ENCODE measurements at places on chromosomes 6 and 20.

DNA sequence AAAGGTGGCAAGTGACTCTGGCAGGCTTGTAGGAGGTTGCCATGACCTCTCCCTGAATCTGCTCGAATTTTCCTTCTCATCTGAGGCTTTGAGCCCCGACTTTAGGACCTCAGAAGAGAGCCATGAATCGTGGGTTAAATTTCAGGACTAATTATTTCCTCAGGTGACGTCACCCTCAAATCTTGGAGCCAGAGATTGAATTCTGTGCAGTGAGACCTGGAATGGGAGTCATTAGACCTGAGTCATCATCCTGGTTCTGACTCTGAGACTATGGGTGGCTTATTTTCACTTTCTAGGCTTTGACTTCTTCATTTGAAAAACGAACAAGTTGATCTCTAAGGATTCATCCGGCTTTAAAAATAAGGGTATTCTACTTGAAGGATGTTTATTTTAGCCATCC, 48.5 kb upstream of the PDYN start:
- no peak for DNase-seq

- no peak for DNase-seq
Measured at GRCh38 chr6:166687070-166687878, 60.2 kb upstream of the RPS6KA2 start.

DNA sequence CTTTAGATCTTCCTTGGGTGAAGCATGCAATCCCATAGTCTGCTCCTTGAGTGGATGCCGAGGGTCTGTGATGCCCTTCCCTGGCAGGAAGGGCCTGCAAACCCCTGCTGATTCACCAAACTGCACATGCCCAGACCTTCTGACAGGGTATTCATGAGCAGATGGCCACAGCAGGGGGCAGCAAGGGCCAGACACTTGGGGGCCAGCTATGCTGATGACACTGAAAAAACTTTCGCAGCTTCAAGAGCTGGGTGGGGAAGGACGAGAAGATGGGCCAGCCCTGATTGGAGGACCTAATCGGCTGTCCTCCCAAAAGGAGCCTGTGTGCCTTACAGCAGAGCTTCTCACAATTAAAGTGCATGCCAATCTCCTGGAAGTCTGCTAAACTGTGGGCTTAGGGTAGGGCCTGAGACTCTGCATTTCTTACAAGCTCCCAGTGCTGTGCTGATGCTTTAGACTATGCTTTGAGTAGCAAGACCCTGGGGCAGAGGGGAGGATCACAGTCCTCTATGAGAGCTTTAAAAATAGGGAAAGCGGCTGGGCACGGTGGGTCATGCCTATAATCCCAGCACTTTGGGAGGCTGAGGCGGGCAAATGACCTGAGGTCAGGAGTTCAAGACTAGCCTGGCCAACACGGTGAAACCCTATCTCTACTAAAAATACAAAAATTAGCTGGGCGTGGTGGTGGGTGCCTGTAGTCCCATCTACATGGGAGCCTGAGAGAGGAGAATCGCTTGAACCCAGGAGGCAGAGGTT, 15.2 kb upstream of the GDAP1L1 start:
- DNase-seq: no peak

DNA sequence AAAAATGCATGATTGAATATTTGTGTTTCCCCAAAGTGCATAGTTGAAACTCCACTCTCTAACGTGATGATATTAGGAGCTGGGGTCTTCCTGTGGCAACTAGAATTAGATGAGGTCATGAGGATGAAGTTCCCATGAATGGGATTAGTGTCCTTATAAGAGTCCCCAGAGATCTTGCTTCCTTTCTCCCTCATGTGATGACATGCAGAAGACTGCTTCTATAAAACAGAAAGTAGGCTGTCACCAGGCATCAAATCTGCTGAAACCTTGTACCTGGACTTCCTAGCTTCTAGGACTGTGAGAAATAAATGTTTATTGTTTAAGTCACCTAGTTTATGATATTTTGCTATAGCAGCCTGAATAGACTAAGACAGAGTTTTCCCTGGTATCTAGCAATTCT, 586.5 kb upstream of the EPHA7 start:
- DNase-seq: no peak

- no peak for DNase-seq
Measured at GRCh38 chr20:17295991-17296390, 69.2 kb downstream of the PCSK2 start.

DNA sequence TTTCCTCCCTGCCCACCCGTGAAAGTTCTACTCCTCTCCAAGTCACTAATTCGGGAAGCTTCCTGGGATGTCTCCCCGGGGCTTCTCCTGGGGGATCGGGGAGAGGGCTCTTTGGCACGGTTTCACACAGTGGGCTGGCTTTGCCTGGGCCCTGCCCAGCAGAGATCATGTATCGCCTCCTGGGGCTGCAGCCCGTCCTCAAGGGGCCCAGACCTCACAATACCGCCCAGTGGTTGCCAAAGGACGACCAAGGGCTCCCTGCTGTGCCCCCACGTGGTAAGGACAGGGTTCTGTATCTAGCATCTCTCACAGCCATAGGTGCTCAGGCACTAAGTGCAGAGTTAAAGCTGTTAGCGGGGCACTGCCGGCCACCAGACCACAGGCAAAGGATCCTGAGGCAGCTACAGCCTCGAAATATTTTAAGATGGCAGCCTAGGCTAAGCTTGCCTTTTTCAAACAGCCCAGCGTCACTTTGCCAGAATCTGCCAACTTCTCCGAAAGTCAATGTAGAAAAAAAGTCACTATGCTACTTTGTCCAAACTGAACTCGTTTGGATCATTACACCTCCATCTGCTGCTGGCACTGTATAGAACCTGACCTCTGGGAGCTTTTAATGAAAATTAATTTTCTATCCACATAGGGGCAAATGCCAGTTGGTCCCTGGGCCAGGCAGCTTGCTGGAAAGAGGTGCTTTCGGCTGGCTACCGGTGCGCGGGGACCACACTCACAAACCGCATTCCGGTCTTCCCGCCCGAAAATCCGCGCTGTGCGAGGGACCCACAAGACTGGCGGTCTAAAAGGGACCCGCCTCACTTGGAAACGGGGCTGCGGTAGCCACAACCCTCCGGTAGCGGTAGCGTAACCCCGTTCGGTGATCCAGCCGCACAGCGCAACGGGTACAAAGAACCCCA, 1.3 kb upstream of the NNAT start:
- no peak for DNase-seq

DNA sequence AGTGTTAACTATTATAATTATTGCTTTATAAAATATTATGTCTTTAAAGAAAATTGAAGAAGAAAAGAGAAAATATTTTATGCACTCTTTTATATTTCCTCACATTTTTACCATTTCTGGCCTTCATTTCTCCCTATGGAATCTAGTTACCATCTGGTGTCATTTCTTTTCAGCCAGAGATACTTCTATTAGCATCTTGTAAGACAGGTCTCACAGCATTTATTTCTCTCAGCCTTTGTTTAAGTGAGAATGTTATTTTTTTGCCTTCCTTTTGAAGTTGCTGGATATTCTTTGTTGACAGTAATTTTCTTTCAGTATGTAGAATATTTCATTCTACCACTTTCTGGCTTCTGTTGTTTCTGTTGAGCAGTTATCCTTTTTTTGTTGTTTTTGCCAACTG, 652.1 kb upstream of the CITED2 start:
- no peak for DNase-seq

DNA sequence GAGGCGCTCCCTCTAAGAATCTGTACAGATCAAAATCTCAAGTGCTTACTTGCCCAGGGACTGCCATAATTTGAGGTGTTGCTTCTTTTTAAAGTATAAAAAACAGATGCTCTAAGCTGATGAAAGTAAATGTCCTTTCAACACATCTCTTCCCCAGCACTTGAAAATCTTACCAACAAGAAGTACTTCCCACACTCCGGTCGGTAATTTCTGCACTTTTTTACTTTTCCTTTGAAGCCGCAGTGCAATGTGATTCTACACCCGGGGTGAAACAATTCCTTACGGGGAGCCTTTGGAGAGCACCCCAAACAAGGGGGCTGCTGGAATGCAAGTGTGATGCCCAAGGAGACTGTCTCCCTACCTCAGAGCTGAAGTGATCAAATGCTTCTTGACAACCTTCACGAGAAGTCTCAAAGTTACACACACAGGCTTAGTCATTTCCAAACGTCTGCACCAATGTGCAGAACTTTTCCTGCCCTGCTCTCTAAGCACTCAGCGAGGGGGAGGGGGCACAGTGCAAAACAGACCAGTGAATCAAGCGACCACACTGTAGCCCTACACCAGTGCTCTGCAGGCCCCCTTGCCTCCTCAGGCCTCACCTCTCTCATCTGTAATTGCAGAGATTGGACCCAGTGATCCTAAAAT, 56.7 kb downstream of the ATXN1 start:
- no peak for DNase-seq

GRCh38 chr6:75334266-75335040, 49.9 kb upstream of the TMEM30A start:
- no peak for DNase-seq

DNA sequence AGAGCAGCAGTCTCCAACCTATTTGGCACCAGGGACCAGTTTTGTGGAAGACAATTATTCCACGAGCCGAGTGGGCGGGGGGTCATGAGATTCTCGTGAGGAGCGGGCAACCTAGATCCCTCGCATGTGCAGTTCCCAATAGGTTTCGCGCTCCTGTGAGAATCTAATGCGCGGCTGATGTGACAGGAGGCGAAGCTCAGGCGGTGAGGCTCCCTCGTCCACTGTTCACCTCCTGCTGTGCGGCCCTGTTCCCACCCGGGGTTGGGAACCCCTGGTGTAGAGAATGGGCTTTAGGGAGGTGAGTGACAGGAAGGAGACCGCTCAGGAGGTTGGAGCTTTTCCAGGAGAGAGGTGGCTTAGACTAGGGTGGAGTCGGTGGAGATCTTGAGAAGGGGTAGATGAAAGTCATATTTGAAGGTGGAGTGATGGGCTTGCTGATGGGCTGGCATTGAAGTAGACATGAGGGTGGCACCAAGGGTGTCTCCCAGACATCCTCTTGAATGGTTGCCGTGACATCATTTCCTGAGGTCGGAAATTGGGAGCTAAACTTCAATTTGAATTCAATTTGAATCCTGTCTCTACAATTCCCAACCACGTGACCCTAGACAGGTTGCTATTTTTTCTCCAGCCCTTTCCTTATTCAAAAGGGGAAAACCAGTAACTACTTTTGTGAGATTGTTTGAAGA, 1.5 kb upstream of the RAD21L1 start:
- DNase-seq: no peak

- DNase-seq: no peak
Measured at GRCh38 chr6:145848541-145848940, 33.9 kb upstream of the FBXO30 start.

- no peak for DNase-seq
Measured at GRCh38 chr20:16930656-16931055, 182.5 kb downstream of the OTOR start.

DNA sequence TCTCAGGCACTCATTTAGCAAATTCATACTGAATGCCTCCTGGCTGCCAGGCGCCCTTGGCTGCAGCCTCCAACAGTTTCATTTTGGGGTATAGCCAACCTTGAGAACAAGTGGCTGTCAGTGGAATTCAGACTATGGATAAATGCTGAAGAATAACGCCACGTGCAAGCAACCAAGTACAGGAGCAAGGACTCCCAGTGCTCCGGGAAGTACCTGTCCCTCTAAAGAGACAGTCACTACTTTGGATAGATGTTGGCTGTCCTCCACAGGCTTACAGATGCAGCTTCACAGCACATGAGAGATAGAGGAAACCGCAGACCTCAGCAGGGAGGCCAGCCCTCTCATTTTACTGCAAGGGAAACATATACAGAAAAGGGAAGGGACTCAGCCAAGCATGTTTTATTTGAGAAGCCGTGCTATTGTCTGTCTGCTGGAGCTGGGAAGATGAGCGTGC, 658.2 kb downstream of the PTPRT start:
- DNase-seq: no peak

- no peak for DNase-seq
Measured at GRCh38 chr6:470901-471448, 79.4 kb downstream of the IRF4 start.

DNA sequence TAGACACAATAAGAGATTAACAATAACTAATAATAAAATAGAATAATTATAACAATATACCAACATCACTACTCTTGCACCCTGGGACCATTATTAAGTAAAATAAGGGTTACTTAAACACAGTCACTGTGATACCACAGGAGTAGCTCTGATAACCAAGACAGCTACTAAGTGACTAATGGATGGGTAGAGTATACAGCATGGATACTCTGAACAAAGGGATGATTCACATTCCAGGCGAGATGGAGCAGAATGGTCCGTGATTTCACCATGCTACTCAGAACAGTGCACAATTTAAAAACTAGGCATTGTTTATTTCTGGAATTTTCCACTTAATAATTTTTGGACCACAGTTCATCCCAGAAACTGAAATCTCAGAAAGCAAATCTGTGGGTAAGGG, 80.0 kb upstream of the FUT9 start:
- no peak for DNase-seq

DNA sequence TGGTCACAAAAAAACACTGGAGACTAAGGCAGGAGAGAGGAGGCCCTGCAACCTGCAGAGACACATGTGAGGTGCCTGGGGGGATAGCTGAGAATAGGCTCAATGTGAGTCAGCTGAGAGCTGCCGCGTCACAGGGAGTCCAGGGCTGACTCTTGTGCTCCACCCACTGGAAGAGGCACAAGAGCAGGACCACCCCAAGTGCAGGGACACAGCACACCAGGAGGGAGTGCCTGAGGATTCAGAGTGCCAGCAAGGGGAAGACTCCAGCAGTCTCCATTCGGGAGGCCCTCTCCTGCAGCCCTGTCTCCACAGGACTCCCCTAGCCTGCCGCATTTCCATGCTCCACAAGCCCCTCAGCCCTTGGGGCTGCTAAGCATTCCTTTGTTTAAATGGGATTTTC, 105.5 kb downstream of the HUS1B start:
- no peak for DNase-seq

GRCh38 chr6:35178932-35179832, 34.6 kb upstream of the SCUBE3 start:
- DNase-seq: no peak

- no peak for DNase-seq
Measured at GRCh38 chr6:63245909-63246308, 34.6 kb downstream of the FKBP1C start.

GRCh38 chr20:43755390-43755789, 28.6 kb upstream of the GTSF1L start:
- DNase-seq: no peak

Measured in stimulated activated CD4-positive, alpha-beta T cell treated with anti-CD3 and anti-CD28 coated beads, TNF-alpha, amount 100 ng/mL, for 24 hours (primary cell).